Esophagus muscularis mucosa (tissue), 4 donors: ENCODE measurements at places on chromosomes 13 and 19.
A peak's percentile ranks its signal among the peaks of the same experiment; 100 is the strongest.

- DNase-seq, result no peak
Measured at GRCh38 chr19:31149441-31149941, 199.7 kb downstream of the TSHZ3 start.

GRCh38 chr19:50203281-50204080 is at the start of gene MYH14:
Gene MYH14 (plus strand): TSS chr19:50203622. CDS start chr19:50210366, 6,744 bp downstream.
- DNase-seq, result peak; percentile 93

GRCh38 chr13:51066091-51066831 is 44.8 kb downstream of the C13orf42 start:
- DNase-seq, result no peak

GRCh38 chr19:12866416-12867119 is 14.7 kb downstream of the DNASE2 start:
- no peak for DNase-seq

DNA sequence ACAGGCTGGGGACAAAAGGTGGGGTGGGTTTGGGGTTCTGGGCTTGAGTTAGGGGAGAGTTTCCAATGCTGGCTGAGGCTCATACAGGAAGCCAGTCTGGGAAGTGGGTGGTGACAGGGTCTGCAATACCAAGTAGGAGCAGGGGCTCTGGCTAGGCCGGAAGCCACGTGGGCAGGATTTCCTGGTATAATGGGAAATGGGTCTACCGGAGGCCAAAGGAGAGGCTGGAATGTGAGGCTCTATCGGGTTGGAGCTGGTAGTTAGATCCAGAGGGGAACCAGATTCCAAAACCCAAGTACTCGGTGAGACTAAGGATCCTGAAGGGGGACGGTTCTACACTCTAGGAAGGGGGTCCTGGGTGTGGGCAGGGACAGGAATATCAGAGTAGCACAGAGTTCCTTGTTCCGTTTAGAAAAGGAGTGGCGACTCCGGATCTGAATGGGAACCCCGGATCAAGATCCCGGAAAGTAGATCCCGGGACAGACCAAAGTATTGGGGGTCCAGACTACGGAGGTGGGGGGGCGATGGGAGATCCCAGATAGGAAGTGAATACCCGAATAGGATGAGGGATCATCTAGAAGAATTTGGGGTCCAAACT is 802 bp downstream of the CDC37 start:
- DNase-seq, result no peak

- no peak for DNase-seq
Measured at GRCh38 chr19:16901491-16902175, 12.8 kb downstream of the F2RL3 start.

DNA sequence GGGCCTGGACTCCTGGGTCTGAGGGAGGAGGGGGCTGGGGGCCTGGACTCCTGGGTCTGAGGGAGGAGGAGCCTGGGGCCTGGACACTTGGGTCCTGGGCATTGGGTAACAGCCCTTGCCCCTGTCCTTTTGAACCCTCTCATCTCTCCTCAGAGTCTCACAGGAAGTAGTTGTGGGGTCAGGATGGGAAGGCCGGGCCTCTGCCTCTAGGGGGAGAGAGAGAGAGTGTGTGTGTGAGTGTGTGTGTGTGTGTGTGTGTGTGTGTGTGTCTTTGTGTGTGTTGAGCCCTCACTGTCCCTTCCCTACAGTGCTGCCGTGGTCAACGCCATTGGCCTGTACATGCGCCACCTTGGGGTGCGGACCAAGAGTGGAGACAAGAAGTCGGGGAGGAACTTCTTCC is 10.9 kb downstream of the ARHGEF1 start:
- no peak for DNase-seq

DNA sequence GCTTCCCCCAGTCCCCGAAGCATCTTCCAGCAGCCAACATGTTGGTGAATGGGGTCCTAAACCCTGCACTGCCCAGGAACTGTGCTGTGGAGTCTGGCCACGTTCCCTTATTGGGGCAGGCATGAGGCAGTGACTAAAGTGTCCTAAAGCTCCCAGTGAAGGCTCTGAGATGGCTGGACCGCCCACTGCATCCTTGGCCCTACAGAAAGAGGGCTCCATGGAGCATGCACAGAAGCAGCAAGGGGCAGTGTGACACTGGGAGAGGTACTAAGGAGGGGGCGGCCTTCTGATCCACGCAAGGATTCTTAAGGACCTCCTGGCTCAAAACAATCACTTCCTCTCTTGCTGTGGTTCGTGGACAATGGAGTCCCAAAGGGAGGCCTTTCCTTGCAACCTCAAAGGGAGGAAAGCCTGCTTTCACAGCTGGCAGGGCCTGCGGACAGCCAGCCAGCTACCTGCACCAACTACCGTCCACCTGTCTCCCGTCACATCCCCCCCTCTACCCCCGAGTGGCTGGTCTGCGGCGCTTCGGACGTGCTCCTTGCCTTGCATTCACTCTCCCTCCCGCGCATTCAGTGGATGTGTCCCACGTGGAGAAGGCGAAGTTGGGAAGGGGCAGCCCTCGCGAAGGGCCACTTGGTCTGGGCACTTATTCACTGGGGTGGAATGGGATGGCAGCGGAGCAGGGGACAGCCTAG is 63.9 kb upstream of the STARD13 start:
- DNase-seq, result no peak

- no peak for DNase-seq
Measured at GRCh38 chr19:46976845-46977320, 42.8 kb upstream of the NPAS1 start.

DNA sequence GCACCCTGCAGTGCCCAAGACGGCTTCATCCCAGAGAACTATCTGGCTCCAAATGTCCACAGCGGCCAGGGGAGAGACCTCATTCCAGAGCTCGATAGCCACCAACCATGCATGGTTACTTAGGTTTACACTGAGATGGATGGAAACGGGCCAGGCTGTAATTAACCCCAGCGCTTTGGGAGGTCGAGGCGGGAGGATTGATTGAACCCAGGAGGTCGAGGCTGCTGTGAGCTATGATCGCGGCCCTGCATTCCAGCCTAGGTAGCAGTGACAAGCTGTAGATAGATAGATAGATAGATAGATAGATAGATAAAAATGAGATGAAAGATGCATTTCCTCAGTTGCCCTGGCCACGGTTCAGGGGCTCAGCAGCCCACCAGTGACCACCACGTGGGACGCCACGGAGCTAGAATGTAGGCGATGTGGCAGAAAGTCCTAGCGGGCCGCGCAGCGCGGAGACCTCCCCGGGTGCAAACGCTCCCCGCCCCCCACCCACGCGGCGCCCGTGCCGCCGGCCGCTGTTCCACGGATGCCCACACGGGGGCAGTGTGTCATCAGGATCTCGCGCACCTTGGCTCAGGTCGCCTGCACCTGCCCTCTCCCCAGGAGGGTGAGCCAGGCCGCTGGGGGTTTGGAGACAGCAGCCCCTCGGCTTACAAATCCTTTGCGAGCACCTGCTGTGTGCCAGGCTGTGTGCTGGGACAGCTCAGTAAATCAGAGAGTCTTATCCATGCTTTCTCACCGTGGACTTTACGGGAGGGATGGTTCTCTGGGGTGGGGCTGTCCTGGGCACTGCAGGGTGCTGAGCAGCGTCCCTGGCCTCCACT is 13.5 kb upstream of the TLE5 start:
- DNase-seq, result no peak

DNA sequence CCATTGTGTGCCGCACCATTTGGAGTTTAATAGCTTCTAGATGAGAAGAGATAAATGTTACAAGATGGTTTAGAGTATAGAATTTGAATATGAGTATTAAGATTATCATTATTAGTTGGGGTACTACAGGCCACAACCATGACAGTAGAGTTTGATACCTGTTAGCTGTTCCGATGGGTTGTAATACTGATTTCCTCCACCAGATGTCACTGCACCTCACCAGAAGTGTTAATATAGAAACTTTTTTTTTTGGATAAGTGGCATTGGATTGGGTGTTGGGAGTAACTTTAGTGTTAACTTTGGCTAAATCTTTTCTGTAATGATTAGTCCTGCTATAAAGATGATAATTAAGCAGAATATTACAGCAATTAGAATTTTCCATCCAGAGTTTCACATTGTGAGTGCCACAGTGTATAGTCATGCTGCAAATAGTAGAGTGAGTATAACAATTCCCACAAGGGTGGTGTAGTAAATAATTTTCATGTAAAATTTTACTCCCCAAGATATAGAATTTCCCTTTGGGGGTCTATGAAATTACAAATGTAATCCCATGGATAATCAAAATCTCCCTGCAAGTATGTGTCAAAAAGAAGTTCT is 56.3 kb downstream of the PSG3 start:
- DNase-seq, result no peak

DNA sequence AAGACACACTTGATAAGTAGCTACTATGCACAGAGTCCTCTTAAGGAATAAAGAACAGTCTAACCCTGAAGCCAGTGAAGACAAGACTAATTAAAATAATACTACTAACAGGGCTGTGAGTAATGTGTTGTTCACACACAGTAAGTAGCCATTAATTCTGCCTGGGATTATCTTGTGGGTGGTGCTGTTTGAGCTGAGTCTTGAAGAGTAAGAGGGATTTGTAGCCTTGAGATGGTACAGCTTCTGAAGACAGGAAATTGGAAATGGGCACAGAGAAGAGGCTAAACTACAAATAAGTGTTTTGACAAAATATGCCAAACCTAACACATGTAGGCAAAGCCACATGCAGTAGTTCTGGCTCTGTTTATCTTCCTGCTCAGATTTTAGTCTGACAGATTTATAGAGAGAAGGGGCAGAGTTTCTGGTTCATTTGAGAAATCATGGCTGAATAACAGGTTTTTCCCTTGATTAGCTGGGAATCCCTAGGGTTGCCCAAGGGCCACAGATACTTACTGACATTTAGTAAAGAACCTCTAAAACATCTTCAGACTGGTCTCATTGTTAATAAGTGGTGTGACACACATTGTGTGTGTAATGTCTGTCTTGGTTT is 38.0 kb downstream of the ITGBL1 start:
- no peak for DNase-seq

GRCh38 chr19:6271721-6272410 is 7.9 kb downstream of the MLLT1 start:
- DNase-seq, result peak; percentile 96

DNA sequence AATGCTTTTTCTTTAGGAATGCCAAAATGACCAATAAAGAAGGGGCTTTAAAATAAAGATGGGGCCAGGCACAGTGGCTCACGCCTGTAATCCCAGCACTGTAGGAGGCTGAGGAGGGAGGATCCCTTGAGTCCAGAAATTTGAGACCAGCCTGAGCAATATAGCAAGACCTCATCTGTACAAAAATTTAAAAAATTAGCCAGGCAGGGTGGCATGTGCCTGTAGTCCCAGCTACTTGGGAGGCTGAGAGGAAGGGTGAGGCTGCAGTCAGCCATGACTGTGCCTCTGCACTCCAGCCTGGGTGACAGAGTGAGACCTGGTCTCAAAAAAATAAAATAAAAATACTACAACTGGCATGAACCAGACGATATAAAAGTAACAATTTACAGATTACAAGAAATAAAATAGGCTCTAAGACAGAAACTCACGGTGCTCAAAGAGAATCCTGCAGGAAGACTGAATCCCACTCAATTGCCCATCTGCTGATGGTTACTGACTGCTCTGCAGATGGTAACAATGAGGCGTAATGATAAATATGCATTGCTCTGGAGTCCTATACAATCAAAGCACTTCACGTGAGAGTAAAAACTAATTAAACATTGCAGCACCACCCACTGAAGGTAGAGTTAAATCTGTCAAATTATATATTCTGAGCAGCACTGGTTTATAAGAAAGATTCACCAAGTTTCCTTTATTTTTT is 93.2 kb downstream of the LHFPL6 start:
- DNase-seq, result no peak

- no peak for DNase-seq
Measured at GRCh38 chr13:86080340-86080995, 281.2 kb upstream of the SLITRK6 start.

DNA sequence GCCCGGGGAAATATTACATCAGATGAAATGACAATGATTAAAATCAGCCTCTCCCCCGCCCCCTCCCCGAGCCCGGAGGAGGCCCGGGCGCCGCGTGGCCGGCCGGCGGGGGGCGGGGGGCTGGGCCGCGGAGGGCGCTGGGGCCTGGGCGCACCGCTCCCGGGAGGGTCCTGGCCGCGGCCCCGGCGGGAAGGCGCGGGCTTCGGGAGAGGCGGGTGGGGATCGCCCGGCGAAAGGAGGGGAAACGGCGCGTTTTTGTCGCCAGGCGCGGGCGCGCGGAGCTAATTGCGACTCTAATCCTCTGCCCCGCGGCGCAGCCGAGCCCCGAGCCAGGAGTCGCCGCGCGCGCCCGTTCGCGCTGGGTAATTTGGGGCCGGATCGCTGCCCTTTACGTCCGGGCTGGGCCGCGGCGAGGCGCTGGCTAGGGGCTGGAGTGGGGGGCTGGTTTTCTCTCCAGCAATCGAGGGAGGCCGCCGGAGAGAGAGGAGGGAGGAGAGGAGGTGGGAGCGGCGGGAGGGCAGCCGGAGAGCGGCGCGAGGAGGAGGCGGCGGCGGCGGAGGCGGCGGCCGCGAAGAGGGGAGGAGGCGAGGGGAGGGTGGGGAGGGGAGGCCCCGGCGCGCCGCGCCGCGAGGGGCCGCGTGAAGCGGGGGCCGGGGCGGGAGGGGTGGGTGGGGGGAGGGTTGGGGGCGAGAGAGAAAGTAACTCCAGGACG is at the start of gene KCTD15:
Gene KCTD15 (plus strand): TSS at position 707 of the 712 bp plus-strand sequence. CDS start 3,585 bp downstream, outside the sequence.
- DNase-seq, result no peak

DNA sequence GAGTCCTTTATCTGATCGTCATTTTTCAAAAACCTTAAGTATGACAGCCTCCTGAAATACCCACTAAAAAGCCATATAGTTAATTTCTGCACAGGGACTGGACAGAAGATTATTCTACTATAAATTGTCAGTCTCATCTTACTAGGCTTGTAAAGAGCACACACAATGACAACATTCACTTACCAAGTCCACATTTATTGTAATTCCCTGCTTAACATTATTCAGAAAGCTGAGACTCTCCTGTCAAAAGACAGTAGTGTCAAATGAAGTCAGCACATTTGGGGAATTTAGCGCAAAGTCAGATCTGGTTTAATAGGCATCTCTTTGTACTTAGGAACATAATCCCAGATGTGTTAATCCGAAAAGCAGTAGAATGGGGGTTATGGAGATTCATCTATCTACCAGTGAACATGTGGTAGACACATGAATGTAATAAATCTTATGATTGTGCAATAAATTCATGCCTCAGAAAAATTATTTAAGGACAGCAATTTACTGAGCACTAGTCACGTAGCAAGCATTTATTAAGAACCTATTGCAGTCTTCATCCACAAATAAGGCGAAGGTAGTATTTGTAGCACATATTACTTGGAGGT is 224.6 kb upstream of the GPC6 start:
- no peak for DNase-seq

- peak; percentile 24 for DNase-seq
Measured at GRCh38 chr13:48578516-48579164, 45.8 kb upstream of the RCBTB2 start.
